ENCODE measurements at places on chromosomes 11 and 22.

- DNase-seq, result no peak
Measured at GRCh38 chr22:38467438-38467903, 425 bp upstream of the KDELR3 start.

- no peak for DNase-seq
Measured at GRCh38 chr11:21561581-21561980, 631.3 kb upstream of the ANO5 start.

DNA sequence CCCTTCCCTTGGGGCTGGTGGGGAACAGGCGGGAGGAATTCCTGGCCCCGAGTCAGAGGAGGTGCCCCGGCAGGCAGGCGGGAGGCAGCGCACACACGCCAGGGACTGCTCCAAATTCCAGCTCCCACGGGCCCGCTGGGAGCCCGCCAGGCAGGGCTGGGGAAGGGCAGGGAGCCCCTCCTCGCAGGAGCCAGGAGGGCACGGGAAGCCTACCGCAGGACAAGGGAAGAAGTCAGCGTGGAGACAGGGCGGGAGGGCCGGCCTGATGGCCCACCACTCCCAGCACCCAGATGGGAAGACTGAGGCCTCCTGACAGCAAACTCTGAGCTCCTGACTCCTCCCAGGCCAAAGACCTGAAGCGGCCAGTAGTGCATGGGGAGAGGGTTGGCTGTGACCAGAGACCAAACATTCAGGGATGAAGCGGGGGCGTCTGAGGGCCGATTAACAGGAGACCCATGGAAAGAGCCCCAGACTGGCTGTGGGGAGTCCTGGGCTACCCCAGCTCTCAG, 22.4 kb downstream of the RPL3 start:
- DNase-seq, result no peak

DNA sequence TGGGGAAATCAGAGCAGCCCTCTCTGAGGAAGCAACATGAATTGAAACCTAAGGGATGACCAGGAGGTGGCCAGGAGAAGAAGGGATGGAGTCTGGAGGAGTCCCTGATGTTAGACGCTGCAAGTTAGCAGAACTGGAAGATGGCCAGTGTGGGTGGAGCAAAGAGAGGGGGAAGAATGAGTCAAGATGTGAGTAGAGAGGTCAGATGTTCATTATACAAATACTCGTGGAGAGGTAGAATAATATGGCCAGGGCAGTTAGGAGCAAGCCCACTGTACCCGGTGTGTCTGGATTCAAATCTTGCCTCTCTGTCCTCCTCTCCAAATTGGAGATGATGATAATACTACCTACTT, 242.0 kb downstream of the TENM4 start:
- DNase-seq, result peak; percentile 54

DNA sequence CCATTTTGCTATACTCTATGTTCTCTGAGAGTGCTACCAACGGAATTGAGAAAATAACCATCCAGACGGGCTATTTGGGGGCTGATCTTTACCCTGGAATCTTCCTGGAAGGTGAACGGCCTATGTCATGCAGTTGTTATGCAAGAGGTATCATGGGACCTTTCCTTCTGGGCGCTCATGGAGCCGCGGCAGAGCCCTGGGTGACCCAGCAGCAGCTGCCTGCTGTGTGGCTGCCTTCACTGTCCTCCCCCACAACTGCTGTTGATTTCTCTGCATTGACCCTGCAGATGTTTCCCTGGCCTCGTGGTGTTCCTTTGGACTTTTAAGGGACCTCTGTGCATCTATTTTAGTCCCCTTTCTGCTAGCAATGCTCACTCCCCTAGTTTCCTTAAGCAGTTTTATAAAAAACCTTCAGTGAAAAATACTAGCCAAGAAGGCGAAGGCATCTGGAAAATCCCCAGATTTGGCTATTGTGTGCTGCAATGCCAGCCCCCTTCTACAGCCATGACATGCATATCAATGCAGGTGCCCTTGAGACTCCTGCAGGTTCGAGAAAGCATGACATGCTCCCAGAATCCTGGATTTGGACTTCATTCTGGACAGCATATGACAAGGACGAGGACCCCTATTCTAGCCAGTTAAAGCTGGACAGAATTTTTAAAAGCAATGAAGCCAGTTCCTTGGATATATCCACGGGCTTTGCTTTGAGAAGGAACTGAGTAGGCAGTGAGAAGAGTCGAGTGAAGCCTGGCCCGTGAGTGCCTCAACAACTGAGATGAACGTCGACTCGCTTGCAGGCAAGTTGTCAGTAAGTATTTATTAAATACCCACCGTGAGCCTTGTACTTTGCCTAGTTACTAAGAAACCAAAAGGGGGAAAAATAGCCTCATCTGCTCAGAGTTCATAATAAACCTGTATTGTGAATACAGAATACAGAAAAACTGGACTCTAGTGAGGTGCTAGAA, at the start of gene SLC25A18:
Gene SLC25A18, plus strand, starts transcription at position 593 of the 965 bp plus-strand sequence. CDS start 16,447 bp downstream, outside the sequence.
- DNase-seq, result peak; percentile 51

DNA sequence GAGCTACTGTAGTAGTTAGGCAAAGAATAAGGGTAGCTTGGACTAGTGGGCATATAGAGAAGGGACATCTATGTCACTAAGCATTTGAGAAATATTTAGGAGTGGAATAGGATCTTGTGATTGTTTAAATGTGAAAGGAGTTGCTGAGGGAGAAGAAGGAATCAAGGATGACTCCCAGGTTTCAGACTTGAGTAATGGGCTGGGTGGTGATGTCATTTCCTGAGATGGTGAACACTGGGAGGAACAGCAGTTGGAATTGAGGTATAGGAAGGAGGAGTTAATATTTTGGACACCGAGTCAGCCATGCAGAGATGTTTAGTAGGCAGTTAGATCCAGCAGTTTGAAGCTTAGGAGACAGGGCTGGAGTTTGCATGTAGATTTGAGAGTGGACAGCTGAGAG, 40.1 kb downstream of the REXO2 start:
- no peak for DNase-seq

DNA sequence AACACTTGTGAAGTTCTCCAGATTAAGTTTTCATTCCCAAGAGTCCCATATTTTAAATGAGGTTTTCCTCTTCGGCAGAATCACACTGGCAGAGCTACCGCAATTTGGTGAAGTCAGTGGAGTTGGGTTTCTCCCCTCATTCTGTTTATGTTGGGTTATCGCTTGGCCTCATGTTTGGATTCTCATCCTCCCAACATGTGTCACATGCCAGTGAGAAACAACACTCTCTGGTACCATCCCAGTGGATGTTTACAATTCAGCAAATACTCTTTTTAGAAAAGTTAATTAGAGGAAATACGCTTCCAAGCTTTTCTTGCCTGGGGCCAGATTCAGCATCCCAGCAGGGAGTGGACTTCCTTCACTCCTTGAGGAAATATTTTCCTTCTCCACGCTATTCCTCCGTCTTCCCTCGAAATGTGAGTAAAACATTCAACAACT, 2.1 kb downstream of the PAMR1 start:
- DNase-seq, result no peak

DNA sequence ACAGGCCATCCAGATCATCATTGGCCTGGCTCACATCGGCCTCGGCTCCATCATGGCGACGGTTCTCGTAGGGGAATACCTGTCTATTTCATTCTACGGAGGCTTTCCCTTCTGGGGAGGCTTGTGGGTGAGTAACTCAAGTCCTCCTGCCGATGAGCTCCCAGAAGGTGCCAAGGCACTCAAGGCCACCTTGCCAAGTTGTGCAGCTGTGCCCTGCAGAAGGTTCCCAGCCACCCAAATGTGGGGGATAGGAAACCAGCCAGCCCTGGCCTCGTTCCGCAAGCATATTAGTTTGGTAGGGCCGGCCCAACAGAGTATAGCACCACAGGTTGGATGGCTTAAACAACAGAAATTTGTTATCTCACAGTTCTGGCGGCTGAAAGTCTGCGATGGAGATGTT, 4.0 kb downstream of the MS4A8 start:
- DNase-seq, result no peak

DNA sequence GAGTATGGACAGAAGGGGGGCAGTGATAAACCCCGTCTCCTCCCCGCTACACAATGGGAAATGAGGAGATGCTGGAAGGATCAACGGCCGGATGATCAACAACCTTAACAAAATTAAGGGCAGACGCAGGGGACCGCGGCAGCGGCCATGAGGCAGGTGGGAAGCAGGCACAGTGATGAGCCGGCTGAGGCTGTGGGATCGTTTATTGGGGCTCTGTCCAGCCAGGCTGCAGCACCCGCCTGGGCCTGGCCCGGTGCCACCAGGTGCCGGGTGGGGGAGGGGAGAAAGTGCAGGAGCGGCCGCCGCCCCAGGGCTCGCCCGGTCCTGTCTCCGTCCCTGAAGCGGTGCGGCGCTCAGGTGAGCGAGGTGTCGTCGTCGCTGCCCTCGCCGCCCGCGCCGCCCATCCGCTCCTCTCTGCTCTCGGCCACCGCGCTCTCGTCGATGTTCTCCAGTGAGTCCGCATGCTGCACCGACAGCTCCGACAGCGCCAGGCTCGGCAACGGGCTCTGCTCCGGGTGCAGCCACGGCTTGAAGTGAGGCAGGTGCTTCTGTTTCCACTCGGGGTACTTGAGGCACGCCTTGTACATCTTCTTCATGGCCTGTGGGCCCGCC, 2.4 kb upstream of the ARAP1 start:
- no peak for DNase-seq

- no peak for DNase-seq
Measured at GRCh38 chr11:126083829-126084607, 21.4 kb upstream of the CDON start.

- no peak for DNase-seq
Measured at GRCh38 chr22:45642986-45643385, 28.6 kb upstream of the ATXN10 start.

GRCh38 chr11:68256331-68256741, 15.4 kb downstream of the C11orf24 start:
- no peak for DNase-seq

GRCh38 chr11:117664897-117665296, 132.1 kb downstream of the DSCAML1 start:
- DNase-seq, result no peak

- peak; percentile 53 for DNase-seq
Measured at GRCh38 chr11:68735646-68736045, 15.7 kb downstream of the TESMIN start.

DNA sequence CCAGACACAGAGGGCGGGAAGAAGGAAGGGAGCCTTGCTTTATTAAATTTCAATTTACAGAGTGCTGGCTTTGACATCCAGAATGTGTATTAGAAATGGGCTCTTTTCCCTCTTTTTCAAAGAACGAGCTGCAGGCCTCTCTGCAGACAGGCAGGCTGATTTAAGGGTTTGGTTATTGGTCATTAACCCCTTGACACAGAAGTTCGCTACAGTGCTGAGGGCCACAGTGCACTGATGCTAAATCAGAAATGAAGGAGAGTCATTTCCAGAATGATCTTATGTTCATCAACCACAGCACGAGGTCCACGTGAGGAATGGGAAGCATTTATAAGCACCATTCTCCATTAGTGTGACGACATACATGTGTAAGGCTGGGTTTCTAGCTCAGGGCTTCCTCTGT, 51.8 kb downstream of the CSNK2A3 start:
- no peak for DNase-seq

GRCh38 chr22:49298834-49299750, 528.6 kb downstream of the BRD1 start:
- DNase-seq, result no peak

- peak; percentile 10 for DNase-seq
Measured at GRCh38 chr11:86249307-86250098, 5.0 kb downstream of the EED start.

GRCh38 chr11:33910296-33910957, 18.6 kb upstream of the LMO2 start:
- no peak for DNase-seq

DNA sequence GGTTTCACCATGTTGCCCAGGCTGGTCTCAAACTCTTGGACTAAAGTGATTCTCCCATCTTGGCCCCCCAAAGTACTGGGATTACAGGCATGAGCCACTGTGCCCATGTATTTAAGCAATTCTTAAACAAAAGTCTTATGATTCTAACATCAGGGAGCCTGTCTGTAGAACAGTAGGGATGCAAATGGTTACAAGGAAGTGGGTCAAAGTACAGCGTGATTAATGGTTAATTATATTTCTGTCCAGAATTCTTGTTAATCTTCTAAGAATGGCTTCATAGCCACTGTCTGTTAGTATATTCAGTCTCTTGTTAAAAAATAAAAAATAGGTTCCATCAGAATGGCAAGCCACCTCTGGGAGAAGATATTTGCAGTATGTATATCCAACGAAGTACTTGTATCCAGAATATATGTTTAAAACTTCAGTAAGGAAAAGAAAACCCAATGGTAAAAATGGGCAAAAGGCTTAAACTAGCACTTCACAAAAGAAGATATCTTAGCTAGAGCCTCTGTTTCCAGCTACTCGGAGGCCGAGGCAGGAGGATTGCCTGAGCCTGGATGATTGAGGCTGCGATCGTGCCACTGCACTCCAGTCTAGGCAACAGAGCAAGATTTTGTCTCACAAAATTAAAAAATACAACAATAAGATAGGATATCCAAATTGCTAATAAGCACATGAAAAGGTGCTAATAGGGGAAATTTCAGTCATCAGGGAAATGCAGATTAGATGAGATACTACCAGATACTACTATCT, 22.9 kb downstream of the ATG13 start:
- DNase-seq, result no peak

GRCh38 chr22:32815943-32816342, 14.4 kb downstream of the TIMP3 start:
- no peak for DNase-seq

GRCh38 chr11:74297484-74297883, 14.0 kb downstream of the P4HA3 start:
- DNase-seq, result no peak

DNA sequence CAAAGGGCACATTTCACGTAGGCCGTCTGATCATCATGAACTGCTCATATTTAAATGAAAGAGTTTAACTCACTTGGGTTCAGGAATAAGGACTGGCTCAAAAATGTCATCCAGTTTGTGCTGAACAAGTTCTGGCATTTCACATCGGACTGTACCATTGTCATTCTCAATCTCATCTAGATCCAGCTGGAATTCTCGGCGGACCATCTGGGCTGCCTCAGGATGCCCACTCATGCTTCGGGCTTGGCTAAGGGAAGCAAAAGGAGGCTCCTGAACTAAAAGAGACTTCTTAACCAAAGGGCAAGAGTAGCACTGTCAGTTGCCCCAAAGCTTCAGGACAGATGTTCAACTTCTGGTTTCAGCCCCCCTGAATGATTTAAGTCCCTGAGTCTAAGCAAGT, 40.2 kb downstream of the F2 start:
- no peak for DNase-seq

- DNase-seq, result peak; percentile 10
Measured at GRCh38 chr22:50731811-50732624, 6.0 kb upstream of the ACR start.

All from suppressor macrophage treated with lipopolysaccharide for 1 hour (primary cell).